ENCODE measurements at places on chromosomes 2 and 18.

- DNase-seq, result no peak
These were observed 126.1 kb downstream of the COL6A3 start for GRCh38 chr2:237287872-237288271.

DNA sequence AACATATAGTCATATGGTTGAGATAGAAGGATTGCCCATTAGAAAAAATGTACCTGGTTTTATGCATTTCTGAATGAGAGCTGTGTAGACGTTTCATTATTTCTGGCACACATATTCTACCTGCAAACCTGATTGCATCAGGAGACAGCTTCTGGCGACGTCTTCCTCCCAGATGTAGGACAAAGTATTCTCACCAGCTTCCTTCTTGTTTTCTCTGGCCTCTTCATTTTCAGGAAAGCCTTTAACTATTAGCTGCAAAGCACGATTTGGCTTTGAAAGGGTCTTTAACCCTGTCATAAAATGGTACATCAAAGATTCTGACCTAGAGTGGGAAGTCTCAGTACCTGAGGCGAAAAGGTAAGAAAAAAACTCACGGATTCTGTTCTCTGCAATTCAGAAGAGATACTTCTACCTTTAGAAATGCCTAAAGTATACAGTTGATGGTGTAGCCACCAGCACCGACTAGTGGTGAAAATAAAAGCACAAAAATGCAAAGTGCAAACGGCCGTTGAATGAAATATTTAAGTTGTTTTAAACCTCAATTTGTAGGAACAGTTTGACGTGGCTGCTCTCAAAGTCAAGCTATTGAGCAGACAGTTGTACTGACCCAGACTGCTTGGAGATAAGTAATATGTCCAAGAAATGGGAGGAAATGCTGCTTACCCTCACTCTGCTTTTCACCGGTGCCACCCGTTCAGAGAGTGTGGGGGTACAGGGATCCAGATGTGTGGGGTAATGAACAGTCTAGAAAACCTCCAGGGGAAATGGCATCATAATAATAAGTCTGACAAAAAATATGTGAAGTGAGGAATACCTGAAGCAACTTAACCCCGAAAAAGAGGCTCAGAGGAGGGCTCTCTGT is 20.2 kb downstream of the IL18RAP start:
- DNase-seq, result peak; percentile 5

GRCh38 chr2:83899271-83899670 is 559.8 kb downstream of the SUCLG1 start:
- DNase-seq, result no peak

DNA sequence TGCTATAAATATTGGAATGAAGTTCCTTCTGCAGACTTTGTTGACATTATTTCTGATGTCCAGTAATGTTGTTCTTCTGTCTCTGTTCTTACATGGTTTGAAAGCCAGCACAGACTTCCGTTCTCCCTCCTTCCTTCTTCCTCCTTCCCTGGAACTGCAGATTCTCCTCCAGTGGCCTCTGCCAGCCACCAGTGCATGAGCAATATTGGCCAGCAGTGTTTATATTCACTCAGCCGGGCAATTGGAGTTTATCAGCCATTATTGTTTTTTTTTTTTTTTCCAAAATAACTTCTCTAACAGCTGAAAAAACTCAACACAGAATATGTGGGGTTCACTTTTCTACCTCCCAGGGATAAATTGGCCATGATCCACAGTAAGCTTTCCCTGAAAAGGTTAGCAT is 86.8 kb downstream of the ADCYAP1 start:
- no peak for DNase-seq

DNA sequence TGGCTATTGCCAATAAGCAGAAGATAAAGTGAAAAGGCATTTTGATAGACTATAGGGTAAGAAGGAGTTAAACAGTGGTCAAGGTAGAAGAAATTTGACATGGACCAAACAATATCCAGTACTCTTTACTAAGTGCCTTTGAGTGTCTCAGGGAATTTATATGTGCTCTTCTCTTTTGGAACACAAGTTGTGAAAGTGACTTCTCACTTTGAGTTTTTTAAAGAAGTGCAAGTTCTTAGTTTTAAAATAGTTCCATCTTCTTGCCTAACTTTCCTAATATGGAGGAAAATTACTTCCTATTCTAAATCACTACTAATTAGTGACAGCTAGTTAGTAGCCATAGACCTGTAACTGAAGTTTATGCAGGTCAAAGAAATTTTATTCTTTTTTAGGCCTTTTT is 63.4 kb downstream of the AFTPH start:
- DNase-seq, result no peak

DNA sequence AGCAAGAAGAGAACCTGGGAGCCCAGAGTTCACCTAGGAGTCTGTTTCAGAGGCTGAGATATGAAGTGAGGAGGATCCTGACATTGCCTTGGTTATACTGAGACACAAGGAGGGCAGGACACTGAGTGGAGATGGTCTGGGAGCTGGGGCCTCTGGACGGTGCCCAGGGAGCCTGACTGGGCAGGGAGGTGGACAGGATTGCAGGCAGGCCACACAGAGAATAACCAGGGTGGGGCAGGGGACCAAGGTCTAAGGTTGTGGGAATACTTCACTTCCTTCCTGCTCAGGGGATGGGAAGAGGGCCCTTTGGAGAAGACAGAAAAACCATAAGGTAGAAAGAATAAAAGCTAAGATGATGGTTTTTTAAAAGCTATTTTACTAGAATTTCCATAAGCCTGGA is 18.7 kb downstream of the EDAR start:
- no peak for DNase-seq

- no peak for DNase-seq
These were observed 19.4 kb downstream of the ZEB2 start for GRCh38 chr2:144500563-144500962.

GRCh38 chr2:223214394-223215253 is 162.6 kb downstream of the KCNE4 start:
- DNase-seq, result no peak

- DNase-seq, result no peak
These were observed 154.9 kb upstream of the SOX11 start for GRCh38 chr2:5537180-5537688.

DNA sequence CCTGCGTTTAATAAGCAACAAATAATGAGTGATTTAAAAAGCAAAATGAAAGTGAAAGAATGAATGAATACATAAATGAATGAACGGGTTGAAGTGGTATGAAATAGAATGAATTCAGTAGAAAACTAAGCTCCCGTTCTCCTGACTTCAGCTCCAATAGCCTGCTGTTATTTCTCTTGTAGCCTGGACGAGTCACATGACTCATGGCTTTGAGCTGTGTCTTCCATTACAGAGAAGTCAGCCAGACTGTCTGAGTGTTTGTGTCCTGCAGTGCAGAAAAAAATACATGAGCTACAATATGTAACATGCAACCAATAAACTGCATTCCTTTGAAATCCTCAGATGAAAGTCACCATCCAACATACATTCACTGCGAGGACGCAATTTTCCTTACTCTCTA is 21.2 kb downstream of the SCG2 start:
- peak; percentile 42 for DNase-seq

DNA sequence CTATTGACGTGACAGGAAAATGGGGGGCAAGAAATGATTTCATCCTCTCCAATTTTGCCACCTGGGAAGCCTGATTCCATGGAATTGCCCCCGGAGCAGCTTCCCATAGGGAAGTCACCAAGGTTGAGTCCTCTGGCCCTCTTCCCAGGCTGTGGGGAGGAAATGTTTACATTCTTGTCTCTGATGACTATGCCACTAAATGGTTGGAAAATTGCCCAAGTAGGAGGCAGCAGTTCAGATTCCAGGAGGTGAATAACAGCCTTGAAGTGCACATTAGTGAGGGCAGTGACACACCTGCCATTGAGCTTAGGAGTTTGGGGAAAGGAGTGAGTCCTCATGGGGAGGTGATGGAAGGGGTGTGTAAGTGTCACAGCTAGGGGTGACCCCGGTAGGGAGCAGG is 449.2 kb upstream of the DCC start:
- DNase-seq, result peak; percentile 89

- no peak for DNase-seq
These were observed 92.1 kb upstream of the PXDN start for GRCh38 chr2:1836321-1836860.

DNA sequence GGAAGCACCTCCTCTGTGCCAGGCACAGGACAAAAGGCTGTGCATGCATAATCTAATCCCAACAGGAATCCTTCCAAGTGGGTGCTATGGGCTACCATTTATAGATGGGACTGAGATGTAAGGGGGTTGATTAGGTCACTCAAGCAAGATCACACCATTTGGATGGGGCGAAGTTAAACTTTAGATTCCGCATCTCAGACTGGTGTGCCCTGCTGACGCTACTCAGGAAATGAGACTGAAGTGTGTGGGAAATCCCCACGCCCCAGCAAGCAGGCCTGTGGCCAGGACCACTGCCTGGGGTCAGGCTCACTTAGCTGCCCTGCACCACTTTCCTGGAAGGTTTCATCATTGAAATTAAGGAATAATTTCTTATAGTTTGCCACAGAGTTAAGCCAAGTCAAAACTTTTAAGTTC is 70.5 kb upstream of the PPP1CB start:
- DNase-seq, result peak; percentile 68

GRCh38 chr2:217623281-217623912 is 379.4 kb downstream of the TNS1 start:
- peak; percentile 11 for DNase-seq

DNA sequence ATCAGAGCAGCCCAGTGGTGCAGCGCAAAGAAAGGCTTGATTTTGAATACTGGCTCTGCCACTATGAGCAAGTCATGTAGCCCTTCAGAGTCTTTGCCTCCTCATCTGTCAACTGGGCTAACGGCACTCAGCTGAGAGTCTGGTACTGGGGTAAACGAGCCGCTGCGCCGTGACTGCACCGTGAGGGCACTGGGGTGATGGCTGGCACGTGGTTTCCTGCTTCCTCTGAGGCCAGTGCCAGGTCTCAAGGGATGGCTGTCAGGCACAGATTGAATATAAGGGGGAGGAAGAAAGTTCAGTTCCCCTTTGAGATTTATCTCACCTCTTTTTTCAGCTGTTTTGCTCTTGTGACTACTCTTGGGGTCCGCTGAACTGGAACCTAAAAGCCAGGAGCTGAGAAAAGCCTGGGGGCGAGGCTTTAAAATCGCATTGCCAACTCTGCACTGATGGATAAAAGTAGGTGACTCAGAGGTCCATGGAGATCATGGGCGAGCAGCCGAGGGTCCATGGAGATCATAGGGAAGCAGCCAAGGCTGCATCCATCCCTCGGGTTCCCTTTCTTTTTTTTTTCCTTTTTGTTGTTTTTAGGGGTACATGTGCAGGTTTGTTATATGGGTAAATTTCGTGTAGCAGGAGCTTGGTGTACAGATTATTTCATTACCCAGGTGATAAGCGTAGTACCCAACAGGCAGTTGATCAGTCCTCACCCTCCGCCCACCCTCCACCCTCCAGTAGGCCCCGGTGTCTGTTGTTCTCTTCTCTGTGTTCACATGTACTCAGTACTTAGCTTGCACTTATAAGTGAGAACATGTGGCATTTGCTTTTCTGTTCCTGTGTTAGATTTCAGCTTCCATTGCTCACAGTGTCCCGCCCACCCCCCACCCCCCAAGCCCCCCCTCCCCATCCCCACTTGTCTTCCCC is 114.3 kb downstream of the SPP2 start:
- DNase-seq, result no peak

DNA sequence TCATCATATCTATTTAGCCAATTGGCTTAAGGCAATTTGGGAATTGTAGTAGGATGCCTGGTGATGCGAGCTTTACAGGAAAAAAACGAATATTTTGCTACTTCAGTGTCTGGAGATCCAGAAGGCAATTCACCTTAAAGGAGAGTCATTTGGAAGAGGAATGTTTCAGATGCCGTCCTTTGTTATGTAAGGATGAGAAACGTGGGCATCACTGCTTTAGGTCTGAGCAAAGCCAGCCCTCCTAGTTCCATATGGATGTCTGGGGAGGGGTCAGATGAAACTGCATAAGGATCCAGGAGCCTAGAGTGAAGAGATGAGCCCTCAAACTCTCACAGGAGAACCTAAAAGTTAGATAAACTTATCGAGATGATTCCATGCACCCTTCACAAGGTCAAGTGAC is 30.9 kb upstream of the DOCK10 start:
- no peak for DNase-seq

DNA sequence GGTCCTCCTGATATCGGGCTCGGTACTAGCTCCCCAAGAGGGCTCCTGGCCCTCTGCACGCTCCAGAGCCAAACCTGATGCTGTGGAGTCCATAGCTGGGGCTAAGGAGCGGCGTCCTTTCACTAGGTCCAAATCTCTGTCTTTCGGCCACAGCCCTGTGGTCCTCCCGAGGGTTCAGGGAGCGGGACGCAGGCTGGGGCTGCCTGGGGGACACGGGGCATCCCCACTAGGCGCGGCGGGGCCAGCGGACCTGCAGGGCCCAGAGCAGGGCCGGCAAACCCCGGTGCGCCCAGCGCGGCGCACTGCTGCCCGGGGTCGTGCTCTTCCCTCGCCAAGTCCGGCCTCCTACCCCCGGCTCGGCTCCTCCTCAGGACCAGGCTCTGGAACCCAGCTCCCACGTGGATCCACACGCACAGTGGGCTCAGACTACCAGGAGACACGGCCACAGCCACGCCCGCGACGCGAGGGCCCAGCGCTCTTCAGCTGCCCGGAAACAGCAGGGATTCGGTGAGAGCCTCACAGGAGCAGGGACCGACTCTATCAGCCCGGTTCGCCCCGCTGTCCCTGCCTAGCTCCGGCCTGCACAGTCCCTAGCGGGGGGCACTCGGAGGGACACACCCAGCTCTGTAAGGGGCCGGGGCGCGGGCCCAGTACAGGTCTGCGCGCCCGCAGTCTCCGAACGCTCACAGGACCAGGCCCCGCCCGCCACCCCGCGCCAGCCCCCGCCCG is 593 bp downstream of the ZNF514 start:
- DNase-seq, result no peak

DNA sequence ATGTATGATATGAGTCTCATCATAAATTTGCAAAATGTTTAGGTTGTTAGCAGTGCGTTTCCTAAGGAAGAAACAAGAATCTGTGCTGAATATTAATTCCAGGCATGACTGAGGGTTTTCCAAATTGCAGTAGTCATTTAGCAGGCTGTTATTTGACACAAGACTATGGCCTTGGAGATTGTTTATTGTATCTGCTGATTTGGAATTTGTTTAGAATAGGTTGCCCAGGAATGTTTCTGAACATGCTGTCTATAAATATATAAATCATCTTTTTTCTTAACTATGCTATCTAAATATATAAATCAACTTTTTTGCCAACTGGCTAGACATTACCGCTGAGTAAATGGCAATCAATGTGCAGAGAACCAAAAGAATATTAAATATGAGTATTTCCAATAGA is 90.9 kb downstream of the DOK6 start:
- no peak for DNase-seq

DNA sequence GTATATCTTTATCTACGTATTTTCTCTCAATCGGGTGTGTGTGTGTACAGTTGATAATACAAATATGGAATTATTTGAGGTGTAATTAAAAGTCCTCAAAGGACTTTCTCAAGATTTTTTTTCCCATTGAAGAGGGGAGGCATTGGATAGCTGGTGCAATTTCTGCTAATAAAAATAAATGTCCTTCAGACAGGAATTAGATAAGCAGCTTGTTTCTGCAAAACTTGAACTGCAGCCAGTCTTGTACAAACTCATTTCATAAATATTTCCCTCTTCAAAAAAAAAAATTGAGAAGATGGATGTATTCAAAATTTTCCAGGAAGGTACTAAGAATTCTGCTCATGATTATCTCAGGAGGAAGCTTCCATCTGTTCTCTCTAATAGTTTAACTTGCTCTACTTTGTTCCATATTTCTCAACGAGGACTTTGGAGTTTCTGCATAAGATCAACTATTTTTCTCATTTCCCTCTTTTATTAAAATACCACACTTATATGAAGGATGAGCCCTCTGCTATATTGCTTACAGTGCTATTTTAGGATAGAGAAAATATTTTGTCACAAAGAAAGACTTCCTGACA is 33.0 kb upstream of the GLS start:
- DNase-seq, result no peak

Data from HT1080 (cell line).